Gastroesophageal sphincter (tissue), 4 donors: ENCODE measurements at places on chromosomes 11 and 22. TPM values are rescaled to one million over a fixed set of nuclear protein-coding genes. Genes with fewer than 3 reads are reported as not detected.

Gene CSNK2A3
- total RNA-seq = 1.4 TPM

Gene ACR
- total RNA-seq = not detected

Gene GVQW3
- 0.16 TPM for total RNA-seq

Gene MMP27
- not detected for total RNA-seq

Gene CYB5R2
- 4.4 TPM for total RNA-seq

Gene TEX54
- not detected for total RNA-seq

Gene LYVE1
- total RNA-seq = 191 TPM

Gene PAMR1
- 5.5 TPM for total RNA-seq

Gene GRAP2
- total RNA-seq = 0.67 TPM

DNA sequence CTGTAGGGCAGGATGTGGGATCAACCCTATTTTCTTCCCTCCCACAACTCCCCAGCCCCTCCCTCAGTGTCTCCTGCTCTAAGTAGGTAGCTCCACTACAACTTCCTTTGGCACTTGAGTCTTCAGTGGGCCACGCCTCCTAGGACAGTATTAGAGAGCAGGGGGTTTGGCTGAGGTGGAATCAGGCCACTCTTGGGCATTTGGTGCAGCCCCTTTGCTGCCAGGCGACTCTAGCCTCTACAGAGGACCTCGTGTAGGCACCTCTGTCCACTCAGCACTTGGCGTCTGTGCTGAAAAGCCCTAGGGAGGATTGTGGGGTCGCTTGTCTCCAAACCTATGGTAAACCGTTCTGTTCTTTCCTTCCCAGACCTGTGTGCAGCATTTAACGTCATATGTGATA lies 2.7 kb downstream of the FADD start:
- ATAC-seq = no peak

DNA sequence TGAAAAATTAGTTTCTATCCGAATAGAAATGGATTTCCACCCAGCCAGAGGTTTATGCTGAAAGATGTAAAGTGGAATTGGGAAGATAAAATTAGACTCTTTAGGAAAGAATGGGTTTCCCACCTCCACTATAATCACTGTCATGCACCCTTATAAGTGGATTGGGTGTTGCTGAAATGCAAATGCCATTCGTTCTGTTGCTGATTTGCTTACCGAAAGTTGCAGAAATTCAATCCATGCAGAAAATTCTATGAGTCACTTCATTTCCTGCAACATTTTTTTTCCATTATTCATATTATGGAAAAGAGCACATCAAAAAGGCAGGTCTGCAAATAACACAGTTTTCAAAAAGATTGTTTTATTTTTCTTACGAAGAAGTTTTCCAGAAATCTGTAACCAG lies 65.6 kb downstream of the LDLRAD3 start:
- ATAC-seq = no peak

DNA sequence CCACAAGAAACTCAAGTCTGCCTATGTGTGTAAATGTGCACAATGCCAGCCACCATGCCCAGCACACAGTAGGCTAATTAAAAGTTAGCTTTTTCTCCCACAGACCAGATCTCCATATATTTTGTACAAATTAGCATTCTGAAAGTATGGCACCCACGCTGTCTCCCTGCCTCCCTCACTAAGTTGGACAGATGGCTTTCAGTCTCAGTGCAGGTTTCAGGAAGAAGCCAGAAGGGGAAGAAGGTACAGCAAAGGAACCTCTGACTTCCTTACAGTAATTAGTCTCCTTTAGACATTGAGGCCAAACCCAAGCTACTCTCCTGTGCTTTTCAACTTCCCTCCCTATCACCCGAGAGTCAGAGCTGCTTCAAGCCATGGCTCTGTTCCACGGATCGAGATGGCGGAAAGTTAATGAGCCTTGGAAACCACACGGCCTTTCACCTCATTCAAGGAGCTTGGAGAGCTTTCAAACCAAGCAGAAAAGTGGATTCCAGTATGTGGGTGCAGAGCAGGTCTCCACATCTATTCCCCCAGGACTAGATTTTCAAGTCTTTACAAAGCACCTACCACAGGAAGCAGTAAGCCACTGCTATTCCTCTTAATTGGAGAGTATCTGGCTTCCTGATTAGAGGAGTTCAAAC lies 221.1 kb upstream of the NARS2 start:
- ATAC-seq = no peak

DNA sequence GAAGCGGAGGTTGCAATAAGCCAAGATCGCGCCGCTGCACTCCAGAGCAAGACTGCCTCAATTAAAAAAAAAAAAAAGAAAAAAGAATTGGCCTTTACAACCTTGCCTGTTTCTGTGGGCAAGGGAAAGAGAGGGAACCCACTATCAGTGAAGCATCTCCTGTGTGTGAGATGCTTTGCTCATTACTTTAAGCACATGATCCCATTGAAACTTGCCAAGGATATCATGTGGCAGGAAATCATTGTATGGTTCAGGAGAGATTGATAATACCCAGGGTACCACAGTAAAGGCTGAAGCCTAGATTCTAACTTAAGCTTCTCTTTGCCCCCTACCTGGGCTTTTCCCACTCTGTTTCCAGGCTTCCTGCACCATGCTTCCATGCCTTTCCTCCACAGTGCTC lies 3.6 kb downstream of the LDLRAD3 start:
- ATAC-seq = no peak

- ATAC-seq = peak; percentile 77
These were observed 327.6 kb upstream of the PLET1 start for GRCh38 chr11:112588252-112588694.

GRCh38 chr11:45457649-45458048 lies 171.5 kb upstream of the SYT13 start:
- ATAC-seq = no peak

DNA sequence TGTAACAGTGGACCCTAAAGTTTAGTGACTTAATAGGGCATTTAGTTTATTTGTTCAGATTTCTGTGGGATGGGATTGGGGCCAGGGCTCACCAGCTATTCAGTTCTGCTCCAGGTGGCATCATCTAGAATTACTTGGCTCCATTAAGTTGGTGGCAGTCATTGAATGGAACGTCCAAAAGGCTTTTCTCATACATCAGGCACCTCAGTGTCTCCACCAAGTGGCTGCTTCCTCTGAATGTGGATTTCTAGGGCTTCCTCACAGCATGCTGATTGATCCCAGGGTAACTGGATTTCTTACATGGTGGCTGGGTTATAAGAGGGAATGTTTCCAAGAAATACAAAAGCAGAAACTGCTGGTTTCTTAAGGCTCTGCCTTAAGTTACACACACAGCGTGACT lies 34.7 kb downstream of the USP47 start:
- ATAC-seq = no peak

- no peak for ATAC-seq
These were observed 11.0 kb upstream of the SPDYC start for GRCh38 chr11:65159012-65159411.

- ATAC-seq = peak; percentile 34
These were observed 10.7 kb downstream of the CARD10 start for GRCh38 chr22:37508431-37508992.

- ATAC-seq = peak; percentile 94
These were observed 23.1 kb downstream of the A4GALT start for GRCh38 chr22:42697542-42698013.

- no peak for ATAC-seq
These were observed 10.0 kb upstream of the OR5M1 start for GRCh38 chr11:56624661-56625110.

DNA sequence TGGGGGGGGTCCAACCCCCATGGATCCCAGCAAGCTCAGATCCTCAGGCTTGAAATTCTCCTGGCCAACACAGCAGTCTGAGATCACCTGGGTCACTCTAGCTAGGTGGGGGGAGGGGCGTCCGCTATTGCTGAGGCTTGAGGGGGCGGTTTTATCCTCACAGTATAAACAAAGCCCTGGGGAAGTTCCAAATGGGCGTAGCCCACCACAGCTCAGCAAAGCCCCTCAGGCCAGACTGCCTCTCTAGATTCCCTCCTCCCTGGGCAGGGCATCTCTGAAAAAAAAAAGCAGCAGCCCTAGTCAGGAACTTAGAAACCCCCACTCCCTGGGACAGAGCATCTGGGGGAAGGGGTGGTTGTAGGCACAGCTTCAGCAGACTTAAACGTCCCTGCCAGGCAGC lies 16.7 kb downstream of the TRPC6 start:
- no peak for ATAC-seq

- ATAC-seq = no peak
These were observed 80.5 kb upstream of the LINC01488 start for GRCh38 chr11:69400771-69401590.

DNA sequence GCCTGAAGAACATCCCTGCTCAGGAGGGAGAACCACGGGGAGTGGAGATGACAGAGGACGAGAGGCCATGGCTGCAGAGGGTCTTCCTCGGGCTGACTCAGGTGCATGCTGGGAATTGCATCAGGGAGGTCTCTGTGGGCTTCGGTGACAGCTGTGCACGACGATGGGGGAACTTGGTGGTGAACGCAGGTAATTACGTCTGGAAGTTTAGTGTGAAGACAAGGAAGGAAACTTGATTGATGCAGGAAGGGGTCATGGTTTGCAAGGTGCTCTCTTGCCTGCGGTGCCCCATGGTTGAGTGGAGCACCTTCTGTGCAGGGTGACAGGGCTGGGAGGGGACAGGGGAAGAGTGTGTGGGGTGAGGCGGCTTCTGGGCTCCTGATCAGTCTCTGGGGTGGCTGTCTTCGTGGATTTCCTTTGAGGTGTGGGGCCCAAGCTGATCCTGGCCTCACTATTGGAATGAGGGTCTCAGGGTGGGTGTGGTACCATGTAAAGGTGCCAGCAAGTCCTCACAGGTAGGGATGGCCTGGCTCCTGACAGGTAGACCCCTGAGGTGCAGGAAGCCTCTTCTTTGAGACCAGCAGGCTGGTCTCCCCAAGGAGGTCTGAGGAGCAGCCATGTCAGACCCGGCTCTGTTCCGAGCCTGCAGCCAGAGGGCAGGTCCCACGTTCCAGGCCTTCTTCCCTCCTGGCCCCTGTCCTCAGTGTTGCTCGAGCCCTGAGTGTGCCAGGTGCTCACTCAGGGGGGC lies 1020.1 kb downstream of the TBC1D22A start:
- no peak for ATAC-seq

DNA sequence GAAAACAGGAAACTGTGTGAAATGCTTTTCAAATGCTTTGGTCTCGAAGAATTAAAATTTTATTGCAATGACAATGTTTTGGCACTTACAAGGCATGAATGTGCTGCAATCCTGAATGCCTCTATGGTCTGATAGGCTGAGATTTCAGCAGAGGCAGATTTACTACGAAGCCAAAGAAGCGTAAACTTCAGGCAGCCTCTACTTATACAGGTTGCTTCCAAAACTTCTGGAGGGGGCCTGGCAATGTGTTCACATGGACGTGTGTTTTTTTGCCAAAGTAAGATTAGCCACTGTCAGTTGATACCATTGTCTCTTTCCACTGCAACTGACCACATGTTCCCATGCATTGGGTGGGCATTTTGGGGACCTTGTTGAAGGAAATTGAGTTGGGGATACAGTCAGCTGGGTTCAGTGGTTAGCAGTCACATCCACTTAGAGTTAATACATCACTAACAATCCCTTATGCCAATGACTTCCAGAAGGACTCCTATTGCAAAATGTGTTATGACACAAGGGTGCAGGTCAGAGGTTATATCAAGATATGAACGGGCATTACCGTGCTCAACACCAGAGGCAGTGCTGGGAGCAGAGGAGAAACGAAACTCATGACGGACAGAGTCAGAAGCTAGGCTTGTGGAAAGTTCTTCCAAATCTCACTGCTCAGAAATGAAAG lies 48.8 kb downstream of the ABTB2 start:
- no peak for ATAC-seq

DNA sequence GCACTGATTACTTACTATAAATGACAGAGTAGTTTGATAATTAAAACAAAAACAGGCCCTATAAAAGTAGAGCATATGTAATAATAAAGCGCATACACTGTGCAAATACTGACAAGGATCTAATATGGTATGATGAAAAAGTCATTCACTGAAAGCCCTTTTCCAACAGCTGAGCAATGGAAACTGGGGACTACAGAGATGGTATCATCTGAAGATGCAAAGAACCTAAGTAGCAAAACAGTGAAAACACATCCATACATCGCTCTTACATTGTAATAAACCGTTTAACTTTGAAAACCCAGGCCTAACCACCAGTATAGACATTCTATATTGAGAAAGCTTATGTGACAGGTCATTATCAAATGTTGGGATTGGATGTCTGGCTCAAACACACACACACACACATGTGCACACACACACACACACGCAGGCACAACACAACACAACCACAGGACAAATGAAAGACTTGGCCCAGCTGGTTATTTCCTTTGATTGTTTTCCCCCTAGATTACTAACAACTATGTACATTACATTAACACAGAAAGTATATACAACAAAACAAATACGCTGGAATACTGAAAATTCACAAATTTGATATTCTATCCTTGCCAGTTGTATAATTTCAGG lies 119.5 kb downstream of the APOL5 start:
- ATAC-seq = no peak

DNA sequence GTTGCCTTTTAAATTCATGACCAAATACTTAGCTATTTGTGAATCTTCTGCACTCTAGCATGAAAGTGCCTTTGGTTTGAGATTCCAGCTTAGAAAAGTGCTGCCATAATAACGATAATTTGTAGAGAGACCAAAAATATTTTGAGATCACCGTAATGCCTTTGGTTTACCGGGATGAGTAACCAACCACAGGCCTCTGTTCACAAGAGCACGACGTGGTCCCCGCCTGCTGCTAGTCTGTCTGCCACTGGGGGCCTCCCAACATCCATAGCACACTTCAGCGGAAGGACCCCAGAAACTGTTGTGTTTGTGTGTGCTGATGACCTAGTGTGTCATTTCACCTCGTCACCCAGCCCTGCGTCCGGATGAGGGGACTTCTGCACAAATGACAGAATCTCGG lies 67.0 kb upstream of the RASSF10 start:
- no peak for ATAC-seq

DNA sequence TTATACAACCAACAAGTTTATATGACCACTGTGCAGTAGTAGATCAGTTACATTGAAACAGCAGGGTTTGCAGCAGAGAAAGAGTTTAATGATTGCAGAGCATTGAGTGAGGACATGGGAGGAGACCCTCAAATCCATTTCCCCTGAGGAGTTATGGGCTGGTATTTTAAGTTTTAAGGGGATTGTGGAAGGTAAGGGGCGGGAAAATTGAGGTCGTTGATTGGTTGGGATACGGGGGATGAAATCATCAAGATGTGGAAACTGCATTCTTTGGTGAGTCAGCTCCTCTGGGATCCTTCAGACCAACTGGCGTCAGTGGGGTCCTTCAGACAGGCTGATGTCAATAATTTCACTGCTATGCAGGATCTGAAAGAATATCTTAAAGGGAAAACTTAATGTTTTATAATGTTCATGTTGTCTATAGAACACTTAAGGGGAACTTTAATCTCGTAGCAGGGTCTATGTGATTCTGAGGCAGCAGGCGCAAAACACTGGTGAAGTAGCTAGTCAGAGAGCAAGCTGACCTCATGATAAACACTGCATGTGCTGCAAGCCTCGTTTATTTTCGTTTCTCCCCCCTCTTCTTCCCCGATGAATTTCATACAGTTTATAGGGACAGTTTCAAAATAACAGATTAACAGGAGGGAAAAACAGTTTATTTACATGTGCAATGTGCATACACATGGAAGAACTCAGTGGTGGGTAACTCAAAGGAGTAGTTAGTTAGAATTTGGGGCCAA lies 17.4 kb upstream of the BACE1-AS start:
- no peak for ATAC-seq
